ENCODE measurements at places on chromosomes 3 and 15.

DNA sequence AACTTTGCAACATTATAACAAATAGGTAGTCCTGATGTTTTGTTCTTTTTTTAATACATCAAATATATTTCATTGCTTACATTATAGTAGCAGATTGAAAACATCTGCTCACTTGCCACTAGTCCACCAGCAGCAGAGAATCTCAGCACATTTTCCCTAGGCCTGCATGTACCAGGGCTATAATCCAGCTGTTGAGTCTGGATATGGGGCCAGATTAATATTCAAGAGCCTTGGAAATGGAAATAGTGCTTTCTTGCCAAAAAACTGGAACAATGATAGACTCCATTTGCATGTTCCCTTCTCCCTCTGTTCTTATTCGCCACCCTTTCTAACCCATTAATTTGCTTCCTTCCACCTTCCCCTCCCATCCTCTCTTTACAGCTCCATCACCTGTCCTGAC is 288.0 kb downstream of the EPHA3 start:
- no peak for DNase-seq

DNA sequence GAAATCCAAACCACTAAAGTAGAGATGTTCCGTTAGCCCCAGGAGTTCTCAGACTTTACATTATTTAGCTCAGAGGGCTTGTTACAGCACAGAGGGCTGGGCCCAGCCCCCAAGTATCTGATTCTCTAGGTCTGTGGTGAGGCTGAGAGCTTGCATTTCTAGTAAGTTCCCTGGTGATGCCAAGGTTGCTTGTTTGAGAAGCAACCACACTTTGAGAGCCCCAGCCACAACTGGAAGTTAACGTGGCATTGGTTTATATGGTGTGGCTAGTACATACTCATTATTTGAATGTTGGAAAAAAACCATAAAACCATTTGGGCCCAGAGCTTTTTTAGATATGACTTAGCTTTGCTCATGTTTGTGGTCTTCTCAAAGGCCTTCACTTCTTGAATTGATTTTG is 35.9 kb downstream of the PRR23E start:
- no peak for DNase-seq

GRCh38 chr15:35279811-35280210 is 194.7 kb upstream of the NANOGP8 start:
- no peak for DNase-seq

DNA sequence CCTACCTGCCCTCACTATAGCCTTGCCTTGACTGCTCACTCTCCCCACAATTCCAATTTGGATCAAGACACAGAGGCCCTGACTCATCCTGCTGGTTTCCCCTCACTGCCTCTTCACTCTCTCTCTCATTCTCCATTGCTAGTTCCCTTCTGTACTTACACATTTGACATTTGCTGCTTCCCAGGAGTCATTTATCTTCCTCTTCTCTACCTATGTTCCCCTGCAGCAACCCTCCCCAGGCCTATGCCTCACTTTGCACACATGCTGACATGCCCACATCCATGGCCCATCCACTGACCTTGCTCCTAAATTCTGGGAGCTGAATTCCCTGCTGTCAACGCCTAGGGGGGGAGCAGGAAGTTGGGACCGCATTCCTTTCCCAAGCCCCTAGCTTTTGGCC is 82.2 kb downstream of the SRGAP3 start:
- DNase-seq = no peak

DNA sequence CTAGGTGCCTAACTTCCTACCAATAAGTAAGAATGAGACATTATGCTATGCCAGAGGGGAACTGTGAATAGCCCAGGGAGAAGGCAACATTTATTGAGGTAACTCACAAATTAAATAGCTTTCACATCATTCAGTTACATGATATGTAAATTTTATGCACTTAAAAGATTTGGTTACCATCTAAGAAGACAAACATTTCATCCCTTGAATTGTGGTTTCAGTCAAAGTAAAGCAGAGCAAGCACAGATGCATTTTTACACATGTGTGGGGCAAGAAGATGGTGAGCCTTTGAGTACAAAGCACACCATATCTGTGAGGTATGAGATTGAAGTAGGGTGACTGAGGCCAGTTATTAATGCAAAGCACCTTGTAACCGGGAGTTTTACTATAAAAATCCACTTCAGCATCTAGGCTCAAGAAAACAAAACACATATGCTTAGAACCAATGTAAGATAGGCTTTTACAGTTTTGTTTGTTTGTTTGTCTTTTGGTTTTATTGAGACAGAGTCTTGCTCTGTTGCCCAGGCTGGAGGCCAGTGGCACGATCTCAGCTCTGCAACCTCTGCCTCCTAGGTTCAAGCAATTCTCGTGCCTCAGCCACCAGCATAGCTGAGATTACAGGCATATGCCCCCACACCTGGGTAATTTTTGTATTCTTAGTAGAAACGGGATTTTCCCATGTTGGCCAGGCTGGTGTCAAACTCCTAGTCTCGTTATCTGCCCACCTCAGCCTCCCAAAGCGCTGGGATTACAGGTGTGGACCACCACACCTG is 3.5 kb downstream of the PLSCR2 start:
- DNase-seq = no peak

DNA sequence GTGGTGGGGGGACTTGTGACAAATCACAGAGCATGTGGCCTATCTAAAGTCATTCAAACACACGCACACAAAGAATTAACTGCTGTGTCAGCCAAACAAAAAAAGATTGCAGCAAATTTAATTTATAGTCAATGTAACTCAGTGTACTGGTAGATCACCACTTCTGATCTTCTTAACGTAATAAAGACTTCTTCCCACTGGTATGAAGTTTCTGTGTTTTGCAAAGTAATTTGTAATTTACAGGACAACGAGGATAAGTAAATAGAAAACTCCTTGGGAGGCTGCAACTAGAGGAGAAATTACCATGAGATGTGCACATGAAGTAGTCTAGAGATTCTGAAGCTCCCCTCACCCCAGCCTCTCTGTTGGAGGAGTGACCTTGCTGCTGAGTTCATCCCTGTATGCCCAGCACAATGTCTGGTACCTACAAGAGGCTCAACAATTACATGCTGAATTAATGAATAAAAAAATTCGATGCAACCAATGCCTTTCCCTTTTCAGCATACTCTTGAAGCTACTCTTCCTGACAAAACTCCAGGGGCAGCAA is 207.3 kb downstream of the ARRDC4 start:
- no peak for DNase-seq

DNA sequence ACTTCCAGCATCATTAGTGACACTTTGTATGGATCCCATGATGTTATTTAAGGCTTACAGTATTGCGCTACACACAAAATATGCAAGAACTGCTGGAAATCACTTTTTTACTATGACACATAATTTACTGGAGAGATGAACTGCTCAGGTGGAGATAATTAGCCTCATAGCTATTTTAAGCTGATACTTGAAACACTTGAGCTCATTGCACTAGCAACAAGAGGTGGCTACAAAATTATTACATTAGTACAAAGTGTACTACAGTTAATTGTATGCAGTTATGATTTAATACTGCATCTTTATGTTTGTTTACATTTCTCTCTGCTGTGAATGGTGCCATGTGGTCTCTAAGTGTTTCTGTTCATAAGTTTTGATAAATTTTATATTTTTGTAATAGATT is 6.5 kb upstream of the LZTFL1 start:
- DNase-seq = no peak

GRCh38 chr3:114402838-114403237 is 109.0 kb downstream of the TIGIT start:
- DNase-seq = no peak

GRCh38 chr15:69161079-69161877 is 843 bp downstream of the GLCE start:
- DNase-seq = peak; percentile 45

- peak; percentile 82 for DNase-seq
Observed at GRCh38 chr15:74950078-74950908, 6.3 kb downstream of the RPP25 start.

- DNase-seq = no peak
Observed at GRCh38 chr15:82585072-82585471, 44.8 kb upstream of the RPS17 start.

DNA sequence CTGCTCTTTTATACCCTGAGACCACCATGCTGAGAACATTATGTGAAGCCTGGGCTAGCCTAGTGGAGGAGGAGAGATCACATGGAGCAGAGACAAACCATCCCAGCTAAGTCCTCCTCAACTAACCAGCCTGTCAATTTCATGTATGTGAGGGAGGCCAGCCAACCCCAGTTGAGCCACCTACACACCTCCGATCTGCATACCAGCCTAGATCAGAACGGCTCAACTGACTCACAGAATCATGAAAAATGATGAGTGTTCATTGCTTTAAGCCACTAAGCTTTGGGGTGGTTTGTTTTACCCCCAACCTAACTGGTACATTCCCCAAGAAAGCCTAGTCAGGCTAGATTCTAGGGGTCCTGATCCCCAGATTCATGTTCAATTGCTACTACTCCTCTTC is 19.4 kb upstream of the CA12 start:
- no peak for DNase-seq

- DNase-seq = no peak
Observed at GRCh38 chr3:108202834-108203233, 19.4 kb downstream of the IFT57 start.

DNA sequence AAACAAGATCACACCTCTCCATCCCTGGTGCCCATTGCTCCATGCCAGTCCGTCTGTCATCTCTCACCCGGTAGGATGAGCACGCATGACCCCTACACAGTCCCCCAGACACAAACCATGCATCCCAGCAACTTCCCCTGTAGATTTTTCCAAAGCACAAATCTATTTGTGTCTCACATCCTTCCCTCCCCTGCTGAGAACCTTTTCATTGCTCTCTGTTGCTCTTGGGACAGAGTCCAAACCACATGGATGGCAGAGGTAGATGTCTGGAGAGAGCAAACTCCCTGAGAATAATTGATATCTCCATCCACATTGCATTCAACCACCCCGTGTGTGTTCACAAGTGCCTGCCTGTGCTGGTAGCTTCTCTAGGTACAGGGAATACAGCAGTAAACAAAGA is 29.9 kb upstream of the LRTM1 start:
- DNase-seq = no peak

DNA sequence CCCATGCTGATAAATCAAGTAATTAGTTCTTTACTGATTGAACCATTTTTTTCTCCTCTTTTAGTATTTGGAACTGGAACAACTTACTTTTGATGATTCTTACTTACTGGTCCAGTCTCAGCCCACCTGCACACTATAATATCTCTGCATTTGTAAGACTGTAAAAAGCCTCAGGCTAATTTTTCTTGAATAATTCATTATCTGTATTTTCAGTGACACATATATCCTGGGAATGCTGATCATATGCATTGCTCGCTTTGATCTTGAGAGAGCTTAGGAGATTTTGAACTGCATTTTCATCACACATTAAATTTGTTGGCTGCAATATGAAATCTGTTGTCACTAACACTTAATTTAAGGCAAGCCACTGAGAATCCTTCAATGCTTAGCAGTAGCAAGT is 760.6 kb downstream of the EDEM1 start:
- no peak for DNase-seq

GRCh38 chr3:57518276-57518915 is 25.7 kb downstream of the DNAH12 start:
- no peak for DNase-seq

DNA sequence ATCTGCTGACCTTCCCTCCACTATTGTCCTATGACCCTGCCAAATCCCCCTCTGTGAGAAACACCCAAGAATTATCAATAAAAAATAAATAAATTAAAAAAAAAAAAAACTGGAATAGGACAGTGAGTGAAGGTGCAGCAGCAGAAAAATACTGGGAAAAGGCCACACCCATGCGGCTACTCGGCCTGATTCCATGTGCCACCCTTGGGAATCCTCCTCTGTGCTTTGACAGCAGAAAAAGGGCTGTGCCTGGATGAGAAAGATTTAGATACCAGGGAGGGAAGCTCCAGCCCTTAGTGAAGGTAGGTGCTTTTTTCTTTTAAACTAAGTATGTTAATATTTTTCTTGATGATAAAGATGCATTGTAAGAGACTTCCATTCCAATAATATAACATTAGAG is 107.8 kb downstream of the CTNNB1 start:
- no peak for DNase-seq

GRCh38 chr15:77421370-77421700 is 647 bp downstream of the HMG20A start:
- DNase-seq = peak; percentile 22

- no peak for DNase-seq
Observed at GRCh38 chr15:54273928-54274327, 295.7 kb downstream of the UNC13C start.

- DNase-seq = peak; percentile 30
Observed at GRCh38 chr3:46860017-46860809, 3.0 kb downstream of the MYL3 start.

DNA sequence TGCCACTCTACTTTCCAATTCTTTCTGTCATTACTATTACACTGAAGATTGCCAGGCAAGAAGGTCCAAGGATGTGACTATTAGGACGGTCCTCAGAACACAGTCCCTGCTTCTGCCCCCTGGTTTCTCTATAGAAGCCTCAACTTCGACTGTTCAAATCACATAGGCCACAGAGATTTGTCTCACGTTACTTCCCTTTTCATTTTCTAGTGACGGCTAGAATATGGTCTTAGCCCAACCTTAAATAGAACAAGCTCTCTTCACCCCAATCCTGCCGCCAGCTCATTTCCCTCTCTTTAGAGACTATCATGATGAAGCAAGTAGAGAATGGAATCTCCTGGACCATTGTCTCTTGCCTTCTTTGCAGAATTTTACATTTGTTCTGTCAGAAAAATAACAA is 84.9 kb downstream of the TIGIT start:
- no peak for DNase-seq

- no peak for DNase-seq
Observed at GRCh38 chr15:40061212-40061901, 22.4 kb upstream of the SRP14 start.

DNA sequence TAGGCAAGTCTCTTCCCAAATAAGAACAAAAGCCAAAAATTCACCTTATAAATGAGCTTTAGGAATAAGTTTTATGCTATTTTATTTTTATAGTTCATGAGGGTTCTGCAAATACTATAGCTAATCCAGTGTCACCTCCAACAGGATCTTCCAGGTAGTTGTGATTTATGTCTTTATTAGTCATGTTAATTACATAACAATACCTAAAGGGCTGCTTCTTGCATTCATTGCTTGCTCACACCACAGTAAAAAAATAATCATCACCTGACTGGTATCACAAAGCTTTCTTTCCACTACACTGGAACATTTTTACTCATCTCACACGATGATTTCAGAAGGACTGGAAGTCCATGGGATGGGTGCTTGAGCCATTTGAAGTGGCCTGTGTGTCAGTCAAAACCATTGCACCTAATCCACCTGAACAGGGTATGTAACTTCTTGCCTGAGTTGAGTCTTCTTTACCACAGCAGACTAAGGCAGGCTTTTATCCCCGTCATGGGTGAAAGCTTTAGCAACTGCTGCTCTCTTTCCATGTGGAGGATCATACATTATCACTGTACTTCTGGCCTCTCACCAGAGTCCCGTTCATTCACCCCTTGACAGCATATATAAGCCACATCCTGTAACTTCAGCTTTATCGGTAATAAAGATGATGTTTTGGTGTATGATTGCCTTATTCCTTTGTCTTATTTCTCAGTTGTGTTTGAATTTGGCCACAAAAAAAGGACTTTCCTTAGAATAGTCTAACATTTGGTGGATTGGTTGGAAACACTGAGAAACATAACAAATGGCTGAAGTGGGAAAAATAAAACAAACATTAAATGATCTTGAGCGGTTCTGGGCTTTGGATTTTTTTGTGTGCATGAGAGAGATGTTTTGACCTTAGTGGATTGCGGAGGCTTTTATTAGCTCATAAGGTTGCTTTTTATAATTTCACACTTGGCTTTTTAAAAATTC is 382.6 kb upstream of the THBS1 start:
- no peak for DNase-seq

- DNase-seq = peak; percentile 18
Observed at GRCh38 chr3:123090728-123091531, 24.1 kb downstream of the PDIA5 start.

- DNase-seq = no peak
Observed at GRCh38 chr15:80250614-80251427, 1.2 kb downstream of the CTXND1 start.

Measured in femur (tissue), 1 donor.